ENCODE measurements at places on chromosomes 5 and 9. TPM values are rescaled to one million over a fixed set of nuclear protein-coding genes. Genes with fewer than 3 reads are reported as not detected.

Gene RLN2
- polyA plus RNA-seq: not detected

Gene GAS1
- 7.9 TPM for polyA plus RNA-seq

DNA sequence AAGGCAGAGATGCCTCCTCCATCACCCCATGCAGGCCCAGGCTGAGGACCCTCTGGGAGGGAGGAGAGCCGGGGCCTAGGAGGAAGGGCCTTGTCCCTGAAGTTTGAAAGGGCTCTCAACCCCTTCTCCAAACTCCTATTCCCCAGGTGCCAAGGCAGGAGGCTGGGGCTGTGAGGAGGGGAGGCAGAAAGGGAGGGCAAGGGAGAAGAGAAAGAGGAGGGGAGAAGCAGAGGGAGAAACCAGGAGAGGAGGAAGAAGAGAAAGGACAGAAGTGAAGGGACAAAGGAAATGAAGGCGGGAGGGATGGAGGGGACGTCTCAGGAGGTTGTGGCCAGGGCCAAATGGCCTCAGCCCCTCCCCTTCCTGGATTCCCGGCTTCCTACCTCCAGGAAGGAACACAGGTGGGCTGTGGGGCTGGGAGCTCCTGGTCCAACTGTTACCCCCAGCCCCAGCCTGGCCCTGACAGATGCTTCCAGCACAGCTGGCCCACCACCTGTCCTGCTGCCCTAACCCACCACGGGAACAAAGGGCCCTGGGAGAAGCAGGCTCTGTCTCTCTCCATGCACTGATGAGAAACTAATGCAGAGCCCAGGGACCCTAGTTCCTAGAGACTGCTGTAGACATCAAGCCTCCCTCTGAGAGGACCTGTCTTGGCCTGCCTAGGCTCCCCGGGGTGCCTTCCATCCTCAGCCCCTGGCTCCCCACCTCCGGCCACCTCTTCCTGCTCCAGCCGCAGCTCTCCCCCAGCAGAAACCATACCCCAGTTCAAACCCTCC, 3.5 kb downstream of the DBN1 start:
- no peak overlapping the region for H3K4me3 ChIP-seq
- H3K4me1 ChIP-seq: peaks cover 12% of the 10 kb centered on the region
- H3K27me3 ChIP-seq: peaks cover 10% of the 10 kb centered on the region
- H3K27ac ChIP-seq: no peak overlapping the region

DNA sequence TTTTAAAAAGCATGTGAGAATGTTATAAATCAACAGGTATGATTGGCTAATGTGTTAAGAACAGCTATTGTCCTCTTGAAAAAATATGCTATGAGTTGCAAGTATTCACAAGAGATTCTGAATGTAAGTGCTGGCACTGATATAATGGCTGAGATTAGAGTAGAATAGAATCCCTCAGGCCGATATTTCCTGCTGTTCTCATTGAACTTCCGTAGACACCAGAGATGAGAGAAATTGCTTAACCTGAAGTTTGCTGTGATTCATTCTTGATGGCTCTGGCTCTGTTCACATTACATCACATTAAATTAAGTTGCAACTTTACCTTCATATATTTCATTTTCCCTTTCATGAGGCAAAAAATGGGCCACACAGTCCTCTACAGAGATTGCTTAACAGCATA, 114.5 kb downstream of the BAAT start:
- no peaks in the 10 kb centered on the region for H3K27me3 ChIP-seq
- no peak overlapping the region for H3K27ac ChIP-seq
- peaks cover 9% of the 10 kb centered on the region for H3K4me1 ChIP-seq
- no peaks in the 10 kb centered on the region for H3K36me3 ChIP-seq

- DNase-seq: no peak
- H3K27me3 ChIP-seq: no peaks in the 10 kb centered on the region
- H3K4me1 ChIP-seq: peaks cover 33% of the 10 kb centered on the region
- H3K27ac ChIP-seq: no peak overlapping the region
- H3K36me3 ChIP-seq: no peaks in the 10 kb centered on the region
Observed at GRCh38 chr9:105067895-105068580, 140.1 kb upstream of the ABCA1 start.

Data from adrenal gland (tissue), 19 donors.